Fibroblast of skin of back (primary cell): ENCODE measurements at places on chromosomes 7 and 10.

GRCh38 chr7:107638594-107638993 is 22.0 kb upstream of the SLC26A4 start:
- DNase-seq, result no peak

- DNase-seq, result peak; percentile 15
These were observed 30.7 kb downstream of the DGKB start for GRCh38 chr7:14871880-14872279.

GRCh38 chr10:88157981-88158465 is 294.6 kb downstream of the PTEN start:
- DNase-seq, result peak; percentile 89

- DNase-seq, result no peak
These were observed 77.8 kb downstream of the PROSER2 start for GRCh38 chr10:11901036-11901301.

- DNase-seq, result peak; percentile 8
These were observed 47.2 kb downstream of the KIF11 start for GRCh38 chr10:92640107-92640506.

GRCh38 chr7:77331938-77332695 is 84.0 kb downstream of the GSAP start:
- DNase-seq, result peak; percentile 80

DNA sequence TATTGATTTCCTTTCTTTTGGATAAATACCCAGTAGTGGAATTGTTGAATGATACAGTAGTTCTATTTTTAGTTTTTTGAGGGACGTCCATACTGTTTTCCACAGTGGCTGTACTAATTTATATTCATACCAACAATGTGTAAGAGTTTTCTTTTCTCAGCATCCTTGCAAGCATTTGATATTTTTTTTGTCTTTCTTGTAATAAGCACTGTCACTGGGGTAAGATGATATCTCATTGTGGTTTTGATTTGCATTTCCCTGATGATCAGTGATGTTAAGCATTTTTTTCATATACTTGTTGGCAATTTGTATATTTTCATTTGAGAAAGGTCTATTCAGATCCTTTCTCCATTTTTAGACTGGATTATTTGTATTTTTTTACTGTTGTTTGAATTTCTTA is 308.7 kb downstream of the PTEN start:
- DNase-seq, result no peak

- peak; percentile 73 for DNase-seq
These were observed 74.7 kb downstream of the FRMPD2 start for GRCh38 chr10:48199580-48200377.

DNA sequence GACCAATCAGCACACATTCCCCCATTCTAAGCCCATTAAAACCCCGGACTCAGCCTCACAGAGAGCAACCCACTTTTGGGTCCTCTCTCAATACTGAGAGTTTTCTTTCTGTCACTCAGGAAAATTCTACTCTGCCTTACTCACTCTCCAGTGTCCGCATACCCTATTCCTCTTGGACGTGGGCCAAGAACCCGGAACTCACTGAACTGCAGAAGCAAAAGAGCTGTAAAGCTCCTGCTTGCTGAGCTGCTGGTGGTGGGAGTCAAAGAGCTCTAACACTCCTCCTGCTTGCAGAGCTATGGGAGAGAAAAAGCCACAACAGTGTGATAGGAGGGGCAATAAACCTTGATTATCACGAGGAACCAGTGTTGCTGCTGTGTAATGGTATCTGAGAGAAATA is 386.9 kb downstream of the POM121L12 start:
- DNase-seq, result no peak

- peak; percentile 61 for DNase-seq
These were observed 24.4 kb upstream of the ELN start for GRCh38 chr7:74003621-74004020.

GRCh38 chr10:47353351-47353750 is 5.2 kb downstream of the RBP3 start:
- no peak for DNase-seq

- DNase-seq, result no peak
These were observed 76.6 kb upstream of the TNRC18 start for GRCh38 chr7:5500056-5500776.

DNA sequence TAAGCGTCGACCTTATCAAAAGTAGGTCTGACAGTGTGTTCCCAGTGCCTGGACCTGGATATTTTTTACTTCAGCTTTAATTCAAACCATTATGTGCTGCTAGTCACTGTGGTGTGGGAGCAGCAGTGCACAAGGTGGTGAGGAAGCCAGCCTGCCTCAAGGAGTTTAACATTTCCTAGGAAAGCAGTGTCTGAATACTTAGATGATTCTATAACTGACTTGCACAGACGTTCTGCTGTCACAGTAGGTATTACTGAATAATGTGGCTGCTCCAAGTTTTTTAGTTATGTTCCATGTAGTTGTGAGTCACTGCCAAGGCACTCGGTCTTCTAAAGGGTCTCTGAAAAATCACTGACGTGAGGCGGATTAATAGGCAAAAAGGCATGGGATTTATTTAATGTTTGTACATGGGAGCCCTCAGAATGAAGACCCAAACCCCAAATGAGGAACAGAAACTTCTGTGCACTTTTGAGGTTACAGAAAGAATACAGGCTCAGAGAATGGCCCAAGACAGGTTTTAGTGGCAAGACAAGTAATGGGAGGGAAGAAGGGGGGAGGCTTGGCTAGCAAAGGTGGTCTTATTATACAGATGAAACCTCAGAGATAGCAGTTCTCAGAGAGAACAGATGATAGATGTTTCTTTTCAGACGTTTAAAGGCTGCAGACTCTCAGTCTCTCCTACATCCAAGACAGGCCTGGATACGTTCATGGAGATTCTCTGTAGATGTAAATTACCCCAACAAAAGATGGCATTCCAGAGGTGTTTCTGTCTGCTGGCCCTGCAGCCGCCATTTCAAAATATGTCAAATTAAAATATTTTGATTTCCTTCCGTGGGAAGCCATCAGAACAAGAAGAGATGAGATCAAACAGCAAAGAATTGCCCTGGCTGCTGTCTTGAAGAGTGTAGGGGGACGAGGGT is 209.3 kb downstream of the SDK1 start:
- peak; percentile 13 for DNase-seq

GRCh38 chr7:74334030-74334429 is 44.8 kb downstream of the CLIP2 start:
- peak; percentile 80 for DNase-seq

GRCh38 chr7:138008588-138009349 is 6.9 kb upstream of the CREB3L2 start:
- peak; percentile 70 for DNase-seq

DNA sequence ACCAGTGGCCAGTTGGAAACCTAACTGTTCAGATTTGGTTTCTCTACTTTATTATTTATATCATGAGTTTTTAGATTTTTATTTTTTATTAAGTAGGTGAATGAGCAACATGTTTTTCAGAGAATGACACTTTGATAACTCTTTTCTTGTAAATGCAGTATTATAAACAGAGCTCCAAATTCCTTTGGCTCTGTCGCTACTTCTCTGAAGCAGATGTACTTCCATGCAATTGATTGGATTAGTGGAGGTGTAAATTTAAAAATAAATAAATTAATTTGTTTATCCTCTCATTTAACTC is 34.3 kb upstream of the ICA1 start:
- no peak for DNase-seq

GRCh38 chr7:88480896-88481295 is 174.2 kb upstream of the STEAP4 start:
- DNase-seq, result no peak

GRCh38 chr7:739455-739982 is 12.4 kb upstream of the PRKAR1B start:
- no peak for DNase-seq
